GM19239 (cell line): ENCODE measurements at places on chromosomes 3 and 15.

DNA sequence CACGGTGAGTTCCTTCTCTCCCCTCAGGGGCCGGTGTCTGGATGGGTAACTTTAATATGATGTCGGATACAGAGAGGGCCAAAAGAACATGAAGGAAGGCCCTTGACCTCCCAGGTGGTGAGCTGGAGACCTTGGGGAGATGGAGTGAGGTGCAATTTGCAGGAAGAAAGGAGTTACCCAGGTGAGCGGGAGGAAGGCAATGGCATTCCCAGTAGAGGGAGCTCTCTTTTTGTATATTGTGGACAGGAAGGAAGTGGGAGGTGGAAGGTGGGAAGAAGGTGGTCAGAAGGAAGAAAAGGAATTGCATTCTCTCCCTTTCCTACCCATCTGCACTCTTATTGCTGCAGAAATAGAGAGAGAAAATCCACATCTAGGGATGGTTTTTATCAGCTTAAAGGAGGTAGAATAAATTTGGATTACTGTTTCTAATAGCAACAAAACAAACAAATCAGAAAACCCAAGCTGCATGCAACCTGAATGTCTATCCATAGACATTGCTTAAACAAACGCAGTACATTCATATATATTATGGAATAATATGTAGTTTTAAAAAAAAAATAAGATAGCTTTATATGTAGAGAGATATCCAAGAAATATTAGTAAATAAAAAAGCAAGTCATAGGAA is 169.0 kb upstream of the TSC22D2 start:
- DNase-seq, result no peak

DNA sequence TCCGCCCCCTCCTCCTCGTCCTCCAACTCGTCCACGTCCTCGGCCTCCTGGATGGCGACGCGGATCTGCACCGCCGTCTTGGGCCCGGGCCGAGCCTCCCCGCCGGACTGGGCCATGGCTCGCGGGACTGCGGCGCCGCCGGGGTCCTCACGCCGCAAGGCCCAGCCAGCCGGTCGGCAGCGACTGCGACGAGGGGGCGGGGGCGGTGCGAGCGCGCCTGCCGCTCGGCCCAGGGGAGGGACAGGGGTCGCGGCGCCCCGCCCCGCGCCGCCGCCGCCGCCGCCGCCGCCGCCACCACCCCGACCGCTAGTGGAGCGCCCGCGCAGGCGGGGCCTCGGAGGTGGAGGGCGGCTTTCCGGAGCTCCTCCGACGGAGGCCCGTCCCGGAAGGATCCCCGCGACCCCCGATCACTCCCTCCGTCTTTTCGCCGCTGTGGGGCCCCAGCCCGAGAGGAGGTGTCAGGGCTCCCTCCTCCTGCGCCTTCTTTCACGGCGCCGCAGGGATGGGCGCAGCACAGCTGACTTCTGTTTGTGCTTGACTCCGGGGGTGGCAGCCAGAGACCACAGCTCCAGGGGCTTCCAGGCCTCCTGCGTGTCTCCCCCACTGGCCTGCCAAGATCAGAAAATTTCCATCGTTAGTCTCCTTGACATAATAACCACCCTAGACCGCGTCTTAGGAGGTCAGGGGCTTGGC is at the start of gene LARP6:
TSS of gene LARP6 (minus strand) at position 185 of the 693 bp plus-strand sequence. CDS start at position 116, 69 bp downstream.
- no peak for DNase-seq

DNA sequence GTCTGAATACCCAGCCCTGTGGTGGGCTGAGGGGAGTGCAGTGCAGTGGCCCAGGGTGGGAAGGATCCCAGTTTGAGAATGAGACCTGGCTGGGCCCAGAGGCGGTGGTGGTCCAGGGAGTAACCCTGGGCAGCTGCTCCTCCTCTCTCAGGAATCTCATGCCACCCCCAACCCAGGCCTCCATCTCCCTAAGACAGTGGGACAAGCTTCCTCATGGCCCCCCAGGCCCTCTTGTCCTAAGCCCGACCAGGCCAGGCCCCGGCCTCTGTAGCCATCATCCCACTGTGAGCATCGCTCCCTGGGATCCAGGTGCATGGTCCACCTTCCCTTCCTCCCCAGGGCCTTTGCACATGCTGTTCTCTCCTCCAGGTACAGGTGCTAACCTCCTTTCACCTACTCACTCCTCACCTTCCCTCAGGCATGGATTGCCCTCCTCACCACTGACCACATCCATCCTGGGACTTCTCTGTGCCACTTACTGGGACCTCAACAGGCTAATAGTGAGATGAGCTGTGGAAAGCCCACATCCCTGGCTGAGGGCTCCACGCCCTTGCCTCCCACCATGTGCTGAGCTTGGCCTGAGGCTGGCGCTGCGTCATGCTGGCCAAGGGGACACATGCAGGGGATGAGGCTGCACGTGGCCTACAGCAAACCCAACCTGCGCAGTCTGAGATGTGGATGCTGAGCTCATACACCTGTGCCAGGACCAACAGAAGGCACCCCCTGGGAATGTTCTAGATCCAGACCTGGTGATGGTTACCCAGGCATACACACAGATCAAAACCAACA is 9.9 kb downstream of the CHDH start:
- DNase-seq, result no peak

GRCh38 chr15:38809621-38810020 is 245.0 kb upstream of the RASGRP1 start:
- DNase-seq, result no peak

- DNase-seq, result no peak
Observed at GRCh38 chr15:77858792-77859490, 218.6 kb downstream of the TBC1D2B start.
